ENCODE measurements at places on chromosomes 1 and 21.

- DNase-seq, result no peak
Observed at GRCh38 chr1:241810769-241811405, 37.1 kb upstream of the EXO1 start.

GRCh38 chr1:246856371-246856770 is 75.4 kb downstream of the AHCTF1 start:
- no peak for DNase-seq

DNA sequence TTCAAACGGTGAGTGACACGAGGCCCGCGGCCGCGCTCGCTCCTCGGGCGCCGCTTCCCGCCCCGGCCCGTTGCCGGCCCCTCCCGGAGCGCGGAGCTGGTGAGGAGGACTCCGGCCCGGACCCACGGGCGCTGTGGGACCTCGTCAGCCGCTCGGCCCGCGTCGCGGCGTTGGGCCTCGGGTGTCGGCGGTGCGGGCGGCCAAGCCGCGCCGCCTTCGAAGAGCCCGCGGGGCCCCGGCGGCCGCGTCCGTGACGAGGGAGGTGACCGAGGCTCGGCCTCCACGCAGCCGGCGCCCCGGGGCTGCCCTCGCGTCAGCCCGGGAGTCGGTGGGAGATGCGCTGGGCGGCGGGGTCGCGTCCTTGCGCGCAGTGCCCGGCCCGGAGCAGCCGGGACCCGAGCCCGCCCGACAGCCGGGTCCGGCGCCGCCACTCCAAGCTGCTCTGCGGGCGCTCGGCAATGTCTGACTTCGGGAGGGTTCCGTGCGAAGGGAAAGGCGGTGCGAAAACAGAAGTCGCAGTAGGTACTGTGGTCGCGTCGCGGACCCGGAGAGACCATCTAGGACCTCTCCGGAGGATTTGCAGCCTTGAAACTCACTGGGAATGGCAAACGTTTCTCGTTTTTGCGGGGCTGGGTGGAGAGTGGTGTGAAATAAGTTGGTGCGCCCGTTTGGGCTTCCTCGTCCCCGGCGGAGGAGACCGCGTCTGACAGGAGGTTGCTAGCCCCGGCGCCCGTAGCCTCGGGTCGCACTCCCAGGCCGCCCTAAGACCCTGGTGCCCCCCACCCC is 829 bp downstream of the SPEN start:
- DNase-seq, result peak; percentile 37

DNA sequence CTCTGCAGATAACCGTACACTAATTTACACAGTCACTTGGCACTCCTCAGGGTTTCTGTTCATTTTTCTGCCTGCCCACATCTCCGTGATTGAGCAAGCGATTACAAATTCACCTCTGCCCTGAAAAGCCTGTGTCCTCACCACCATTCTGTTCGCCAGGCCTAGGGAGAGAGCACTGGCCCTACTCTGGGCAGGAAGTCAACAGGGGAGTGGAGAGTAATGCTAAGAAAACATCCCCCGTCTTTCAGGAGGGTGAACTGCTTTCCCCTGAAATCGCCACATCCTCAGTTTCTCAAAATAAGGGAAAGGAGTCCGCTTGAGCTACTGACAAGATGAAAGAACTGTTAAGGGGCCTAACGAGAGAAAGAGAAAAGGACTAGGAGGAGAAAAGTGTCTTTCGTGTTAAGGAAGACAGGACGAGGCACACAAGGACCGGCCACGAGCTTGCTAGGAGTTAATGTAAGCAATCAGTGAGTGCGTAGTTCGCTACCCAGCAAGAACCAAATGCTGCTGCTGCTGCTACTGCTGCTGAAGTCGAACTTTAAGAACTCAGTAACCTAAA is 632 bp downstream of the PEX19 start:
- DNase-seq, result no peak

- no peak for DNase-seq
Observed at GRCh38 chr1:54582566-54583306, 34.7 kb downstream of the ACOT11 start.

GRCh38 chr1:14598007-14598497 is 433 bp upstream of the KAZN start:
- no peak for DNase-seq

DNA sequence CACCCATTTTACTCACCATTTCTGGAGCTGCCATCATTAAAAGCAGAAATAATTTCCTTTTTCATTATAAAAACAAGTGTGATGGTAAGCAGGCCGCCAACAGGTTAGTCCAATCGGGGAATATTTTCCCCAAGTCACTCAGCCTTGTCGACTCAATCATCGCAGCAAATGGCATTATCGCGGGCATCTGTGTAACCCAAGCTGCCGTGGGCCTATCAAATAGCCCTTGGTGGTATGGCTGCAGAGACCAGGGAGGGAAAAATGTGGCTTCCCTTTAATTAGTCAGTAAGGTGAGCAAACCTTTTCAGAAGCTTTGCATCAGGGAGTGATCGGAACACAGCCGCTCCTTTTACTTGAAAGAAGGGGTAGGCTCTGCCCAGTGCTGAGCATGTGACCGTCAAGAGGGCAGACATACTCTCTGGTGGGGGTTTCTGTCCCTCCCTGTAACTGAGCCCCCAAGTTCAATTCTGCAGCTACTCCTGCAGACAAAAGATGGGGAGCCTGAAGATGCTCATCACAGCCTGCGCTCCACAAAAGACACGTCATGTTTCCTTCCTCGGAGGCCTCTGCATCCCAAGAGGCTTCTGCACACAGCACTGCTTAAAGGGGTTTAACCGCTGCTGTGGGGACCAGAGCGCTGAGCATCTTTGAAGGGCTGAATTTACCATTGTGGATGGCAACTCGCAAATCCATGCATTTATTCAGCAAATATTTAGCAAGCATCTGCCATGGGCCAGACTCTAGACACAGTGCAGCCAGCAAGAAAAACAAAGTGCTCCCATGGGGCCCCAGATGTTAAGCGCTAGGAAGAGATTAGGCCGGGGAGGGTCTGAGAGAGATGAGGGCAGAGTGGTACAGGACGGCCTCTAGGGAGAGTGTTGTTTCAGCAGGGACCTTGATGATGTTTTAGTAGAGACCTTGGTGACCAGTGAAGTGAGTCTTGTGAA is 1.2 kb upstream of the TMPRSS3 start:
- DNase-seq, result no peak

DNA sequence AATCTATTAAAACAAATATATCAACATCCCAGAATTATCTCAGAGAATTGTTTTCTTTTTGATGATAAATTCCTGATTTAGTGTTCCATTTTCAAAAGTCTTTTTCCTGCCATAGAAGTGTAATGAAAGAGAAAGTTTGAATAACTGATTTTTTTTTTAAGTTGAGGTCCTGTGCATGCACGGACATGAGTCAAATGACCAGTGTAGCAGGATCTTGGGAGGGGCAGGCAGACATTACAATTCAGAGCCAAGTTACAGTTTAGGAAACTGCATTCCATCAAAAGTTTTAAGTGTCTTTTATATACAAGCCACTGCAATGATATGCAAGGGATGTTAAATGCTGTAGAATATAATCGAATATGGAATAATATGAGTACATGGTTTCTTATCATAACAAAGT is 227.5 kb downstream of the HMCN1 start:
- no peak for DNase-seq
